DMS53 (cell line): ENCODE measurements at places on chromosomes 11 and 22.

GRCh38 chr22:22342697-22343580 is 98.4 kb downstream of the VPREB1 start:
- peak; percentile 87 for DNase-seq

GRCh38 chr11:126153972-126154371 is 57.5 kb downstream of the RPUSD4 start:
- peak; percentile 70 for DNase-seq

- peak; percentile 96 for DNase-seq
Observed at GRCh38 chr11:14905104-14906033, 13.3 kb upstream of the CYP2R1 start.

DNA sequence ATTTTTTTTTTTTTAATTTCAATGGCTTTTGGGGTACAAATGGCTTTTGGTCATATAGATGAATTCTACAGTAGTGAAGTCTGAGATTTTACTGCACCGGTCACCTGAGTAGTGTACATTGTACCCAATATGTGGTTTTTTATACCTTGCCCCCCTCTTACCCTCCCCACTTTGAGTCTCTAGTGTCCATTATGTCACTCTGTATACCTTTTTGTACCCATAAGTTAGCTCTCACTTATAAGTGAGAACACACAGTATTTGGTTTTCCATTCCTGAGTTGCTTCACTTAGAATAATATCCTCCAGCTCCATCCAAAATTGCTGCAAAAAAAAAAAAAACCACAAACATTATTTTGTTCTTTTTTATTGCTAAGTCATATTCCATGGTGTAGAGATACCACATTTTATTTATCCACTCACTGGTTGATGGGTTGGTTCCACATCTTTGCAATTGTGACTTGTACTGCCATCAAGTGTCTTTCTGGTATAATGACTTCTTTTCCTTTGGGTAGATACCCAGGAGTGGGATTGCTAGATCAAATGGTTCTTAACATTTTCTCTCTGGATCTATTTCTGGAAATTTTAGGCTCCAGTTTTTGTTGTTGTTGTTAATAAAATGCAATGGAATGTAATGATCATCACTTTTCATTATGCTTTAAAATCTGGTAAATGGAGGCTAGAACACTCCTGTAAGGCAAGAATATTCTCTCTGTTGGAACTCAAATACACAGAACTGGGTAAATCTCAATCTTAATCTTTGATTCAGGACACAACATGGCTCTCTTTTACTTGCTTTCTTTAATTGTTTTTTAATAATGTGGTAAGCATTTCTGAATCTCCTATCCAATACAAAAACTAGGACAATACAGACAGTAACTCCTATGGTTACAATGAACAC is 10.3 kb downstream of the NEAT1 start:
- peak; percentile 64 for DNase-seq

DNA sequence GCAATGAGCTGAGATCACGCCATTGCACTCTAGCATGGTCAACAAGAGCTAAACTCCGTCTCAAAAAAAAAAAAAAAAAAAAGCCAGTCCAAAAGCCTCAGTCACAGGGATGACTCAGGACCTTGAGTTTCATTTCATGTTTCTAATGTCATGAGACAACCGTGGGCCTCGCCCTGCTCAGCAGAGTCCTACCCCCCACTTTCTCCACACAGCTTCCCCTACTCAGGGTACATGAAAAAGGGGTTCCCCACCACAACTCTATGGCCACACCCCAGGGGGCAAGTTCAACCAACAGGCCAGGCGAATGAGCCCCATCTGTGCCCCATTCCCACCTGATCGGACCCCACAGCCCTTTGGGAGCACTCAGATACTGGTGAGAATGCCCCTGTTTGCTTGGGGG is 24.3 kb upstream of the ADA2 start:
- peak; percentile 12 for DNase-seq

GRCh38 chr22:34688825-34689224 is 377.1 kb upstream of the ISX start:
- no peak for DNase-seq

DNA sequence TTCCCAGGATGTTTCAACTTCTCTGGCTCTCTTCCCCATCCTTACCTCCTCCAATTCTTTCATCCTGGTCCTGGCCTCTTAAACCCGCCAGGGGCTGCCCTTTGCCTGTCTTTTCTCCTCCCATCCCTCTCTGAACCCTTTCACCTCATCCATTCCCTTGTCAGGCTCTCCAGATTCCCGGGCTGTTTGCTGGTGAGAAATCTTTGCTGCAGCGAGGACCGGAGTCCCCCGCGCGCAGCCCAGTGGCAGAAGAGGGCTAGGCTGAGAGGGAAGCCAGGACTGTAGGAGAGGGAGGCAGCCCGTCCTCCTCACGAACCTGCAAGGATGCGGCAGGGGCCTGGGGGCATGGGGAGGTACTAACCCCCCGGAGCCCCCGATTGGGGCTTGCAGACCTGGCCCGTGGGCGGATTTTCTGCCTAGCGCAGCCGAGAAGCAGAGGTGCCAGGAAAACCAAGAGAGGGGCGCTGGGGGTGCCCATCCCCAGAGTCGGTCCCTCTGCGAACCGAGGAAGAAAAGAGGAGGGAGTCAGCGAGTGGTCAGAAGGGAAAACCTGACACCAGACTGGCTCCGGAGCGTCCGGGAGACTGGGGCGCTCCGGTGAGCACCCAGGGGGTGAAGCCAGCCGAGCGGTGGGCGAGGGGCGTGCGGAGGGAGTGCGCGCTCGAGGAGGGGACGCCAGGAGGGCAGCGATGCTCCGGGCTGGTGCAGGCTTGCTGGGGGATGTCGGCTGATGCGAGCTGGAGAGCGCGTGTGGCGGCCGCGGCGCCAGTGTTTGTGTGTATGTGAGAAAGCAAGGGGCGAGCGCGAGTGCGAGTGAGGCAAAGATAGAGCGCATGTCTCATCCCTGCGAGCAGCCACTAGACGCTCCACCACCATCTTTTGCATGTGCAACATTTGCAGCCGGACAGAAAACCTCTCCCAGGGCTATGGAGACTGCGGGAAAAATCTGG is at the start of gene GRIA4:
TSS of gene GRIA4 (plus strand) at position 242 of the 950 bp plus-strand sequence. CDS start 925 bp downstream, outside the sequence.
- DNase-seq: peak; percentile 83

GRCh38 chr11:109996060-109996459 is 97.1 kb upstream of the ZC3H12C start:
- DNase-seq: no peak

- DNase-seq: no peak
Observed at GRCh38 chr22:25692397-25693267, 49.4 kb upstream of the MYO18B start.

- no peak for DNase-seq
Observed at GRCh38 chr11:25211635-25212254, 714.9 kb downstream of the LUZP2 start.

GRCh38 chr22:36252754-36253522 is at the start of gene APOL1:
Gene APOL1 (plus strand): TSS chr22:36253133. CDS start chr22:36254956, 1,823 bp downstream.
- peak; percentile 38 for DNase-seq

GRCh38 chr11:34432822-34433221 is 5.9 kb upstream of the CAT start:
- DNase-seq: no peak

- DNase-seq: peak; percentile 75
Observed at GRCh38 chr11:26204101-26204500, 127.8 kb upstream of the ANO3 start.

DNA sequence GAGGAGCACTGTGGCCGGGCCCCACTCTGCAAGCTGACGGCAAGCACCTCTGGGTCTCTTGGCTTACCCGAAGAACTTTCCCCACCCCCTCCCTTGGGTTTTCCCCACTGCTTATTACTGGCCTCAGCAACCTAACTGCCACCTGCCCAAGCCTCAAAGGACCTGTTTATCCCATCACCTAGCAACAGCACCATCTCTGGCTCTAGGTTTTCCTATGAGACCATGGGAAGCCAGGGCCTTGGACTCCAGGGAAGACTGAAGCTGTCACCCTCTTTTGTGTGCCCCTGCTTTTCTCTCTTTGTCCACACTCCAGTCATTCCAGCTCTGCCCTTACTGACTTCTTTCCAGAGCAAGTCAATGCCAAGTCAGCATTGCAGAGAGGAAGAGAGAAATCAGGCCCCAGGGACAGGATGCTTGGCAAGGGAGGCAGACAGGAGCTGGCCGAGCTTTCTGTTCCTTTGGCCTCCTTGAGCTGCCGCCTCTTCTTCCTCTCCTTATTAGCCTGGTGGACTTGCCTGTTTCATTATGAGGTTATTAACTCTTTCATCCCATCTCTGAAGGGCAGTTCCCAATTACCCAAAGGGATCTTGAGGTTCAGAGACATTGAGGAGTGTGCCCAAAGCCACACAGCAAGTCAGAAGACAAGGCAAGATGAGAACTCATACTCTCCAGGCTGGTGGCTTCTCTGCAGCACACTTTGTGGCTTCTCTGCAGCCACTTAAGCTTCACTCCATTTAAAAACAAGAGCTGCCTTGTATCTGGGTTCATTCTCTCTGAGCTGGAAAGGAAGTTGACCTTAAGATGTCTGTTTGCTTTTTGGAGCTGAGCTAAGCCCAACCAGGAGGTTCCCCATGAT is at the start of gene SMIM35:
TSS of gene SMIM35 (minus strand) at position 51 of the 856 bp plus-strand sequence. CDS start 206 bp downstream, outside the sequence.
- DNase-seq: peak; percentile 57
